Mesendoderm (in vitro differentiated cells): ENCODE measurements at places on chromosomes 3 and 15.

GRCh38 chr3:53813229-53813628 lies 33.0 kb downstream of the CHDH start:
- H3K4me3 ChIP-seq, result no peak overlapping the region
- no peaks in the 10 kb centered on the region for H3K27me3 ChIP-seq
- no peaks in the 10 kb centered on the region for H3K36me3 ChIP-seq
- no peak for DNase-seq
- H3K27ac ChIP-seq, result no peak overlapping the region

DNA sequence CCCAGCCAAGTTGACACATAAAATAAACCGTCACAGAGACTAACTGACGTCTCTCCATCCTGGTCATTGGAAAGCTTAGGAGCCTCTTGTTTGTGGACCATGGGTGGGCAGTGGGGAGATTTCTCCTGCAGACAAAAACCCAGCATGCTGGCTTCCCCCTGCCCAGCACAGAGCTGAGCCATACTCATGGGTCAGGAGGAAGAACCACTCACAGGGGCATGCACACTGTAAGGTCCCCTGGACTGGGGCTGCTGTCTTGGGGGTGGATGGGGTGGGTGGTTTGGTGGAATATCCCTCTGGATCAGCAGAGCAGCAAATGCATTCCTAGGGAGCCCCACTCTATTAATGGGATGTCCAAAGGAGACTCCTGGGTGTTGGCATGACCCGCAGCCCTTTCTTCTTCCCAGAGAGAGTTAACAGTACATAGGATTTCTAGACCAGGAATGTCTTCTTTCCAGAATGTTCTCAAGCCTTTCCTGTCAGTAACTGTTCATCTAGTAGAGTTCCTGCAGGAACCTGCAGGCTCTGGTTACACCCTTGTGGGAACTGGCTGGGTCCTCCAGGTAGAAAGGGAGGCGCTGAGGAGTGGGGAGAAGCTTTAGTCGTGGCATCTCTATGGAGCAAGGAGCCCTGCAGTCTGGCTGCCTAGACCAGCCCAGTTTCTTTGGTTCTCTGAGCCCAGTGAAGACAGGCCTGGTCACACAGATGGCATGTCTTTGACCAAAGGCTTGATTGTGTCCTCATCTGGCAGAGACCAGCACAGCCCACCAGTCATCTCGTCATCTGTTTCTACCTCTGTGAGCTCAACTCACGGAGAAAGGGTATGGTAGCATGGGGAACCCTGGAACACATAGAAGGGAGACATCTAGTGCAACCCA lies 73.4 kb upstream of the PRR23C start:
- no peak for DNase-seq
- no peak overlapping the region for H3K27ac ChIP-seq
- no peaks in the 10 kb centered on the region for H3K4me1 ChIP-seq

DNA sequence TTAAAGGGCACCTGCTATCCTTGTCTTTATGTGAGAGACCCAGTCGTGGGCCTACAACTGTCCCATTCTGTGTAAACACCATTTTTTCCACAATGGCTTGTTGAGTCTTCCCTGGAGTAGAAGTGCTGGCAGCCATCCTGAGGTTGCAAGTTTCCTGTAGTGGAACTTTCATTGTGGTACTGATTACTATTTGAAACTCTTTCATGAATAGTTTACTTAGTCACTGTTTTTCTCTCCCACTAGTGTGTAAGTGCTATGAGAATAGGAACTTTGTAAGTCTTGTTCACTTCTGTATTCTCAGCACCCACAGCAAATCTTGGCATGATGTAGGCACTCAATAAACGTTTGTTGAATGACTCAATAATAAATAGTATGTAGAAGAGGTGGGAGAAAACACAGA lies 48.6 kb downstream of the RARB start:
- H3K36me3 ChIP-seq, result no peaks in the 10 kb centered on the region
- DNase-seq, result no peak
- H3K27ac ChIP-seq, result no peak overlapping the region

DNA sequence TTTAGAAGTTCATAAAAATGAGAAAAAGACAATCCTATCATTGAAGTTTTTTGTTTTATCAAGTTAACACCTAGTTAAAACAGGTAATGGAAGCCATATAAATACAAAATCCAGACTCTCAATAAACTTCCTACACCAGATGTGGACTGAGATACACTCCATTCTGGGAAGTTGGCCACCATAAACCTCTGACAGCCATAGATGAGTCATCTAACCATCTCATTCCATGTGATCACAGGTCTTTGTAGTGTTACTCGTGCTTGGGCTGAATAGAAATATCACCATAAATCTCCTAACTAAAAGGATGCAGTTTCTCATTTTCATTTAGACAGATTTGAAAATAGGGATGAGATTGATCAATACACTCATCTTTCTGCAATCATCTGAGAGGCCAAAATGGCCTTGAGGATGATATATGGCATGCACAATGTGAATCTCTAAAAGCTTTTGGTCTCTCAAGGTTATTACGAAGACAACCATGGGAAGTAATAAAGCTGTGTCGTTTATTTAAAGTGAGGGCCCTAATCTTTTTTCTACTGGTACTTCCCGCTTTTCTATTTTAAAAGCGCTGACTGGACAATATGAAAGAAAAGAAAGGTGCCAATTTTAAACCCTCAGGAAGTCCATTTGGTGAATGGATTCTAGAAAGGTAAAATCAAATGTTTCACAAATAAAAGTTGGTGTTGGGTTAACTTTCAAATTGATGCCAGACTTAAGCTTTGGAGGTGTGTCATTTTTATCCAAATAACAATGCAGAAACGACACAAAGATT lies 155.5 kb downstream of the POLR2M start:
- no peak overlapping the region for H3K4me3 ChIP-seq
- no peaks in the 10 kb centered on the region for H3K36me3 ChIP-seq
- H3K4me1 ChIP-seq, result no peaks in the 10 kb centered on the region
- no peak overlapping the region for H3K27ac ChIP-seq
- H3K27me3 ChIP-seq, result no peaks in the 10 kb centered on the region

DNA sequence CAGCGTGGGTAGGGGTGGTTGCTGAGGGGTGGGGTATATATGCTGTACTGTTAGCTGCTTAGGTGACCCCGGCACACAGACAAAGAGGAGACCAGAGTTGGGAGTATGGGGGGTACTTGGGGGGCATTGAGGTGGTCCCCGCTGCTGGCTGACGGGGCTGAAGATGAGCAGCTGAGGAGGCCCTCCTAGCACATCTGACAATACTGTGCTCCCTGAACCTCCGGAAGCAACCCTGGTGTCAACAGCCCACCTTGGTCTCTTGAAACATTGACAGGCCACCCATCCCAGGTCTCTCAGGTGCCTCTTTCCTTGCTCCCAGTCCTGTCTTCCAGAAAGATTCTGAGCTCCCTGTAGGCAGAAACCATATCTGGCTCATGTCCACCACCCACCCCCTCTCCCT lies 19.2 kb upstream of the SEMA3F start:
- H3K4me3 ChIP-seq, result no peak overlapping the region
- peaks cover 29% of the 10 kb centered on the region for H3K4me1 ChIP-seq
- H3K27ac ChIP-seq, result no peak overlapping the region

GRCh38 chr15:41727143-41727542 lies 47.1 kb upstream of the MAPKBP1 start:
- no peaks in the 10 kb centered on the region for H3K27me3 ChIP-seq
- no peak overlapping the region for H3K4me3 ChIP-seq
- DNase-seq, result no peak
- no peaks in the 10 kb centered on the region for H3K36me3 ChIP-seq
- no peaks in the 10 kb centered on the region for H3K4me1 ChIP-seq

GRCh38 chr3:163809540-163809993 lies 1268.7 kb downstream of the SI start:
- H3K27me3 ChIP-seq, result no peaks in the 10 kb centered on the region
- no peak overlapping the region for H3K4me3 ChIP-seq
- no peaks in the 10 kb centered on the region for H3K4me1 ChIP-seq
- peak; percentile 25 for DNase-seq
- no peak overlapping the region for H3K27ac ChIP-seq

- H3K27me3 ChIP-seq, result no peaks in the 10 kb centered on the region
- H3K4me1 ChIP-seq, result no peaks in the 10 kb centered on the region
Measured at GRCh38 chr3:108736821-108737220, 20.4 kb downstream of the RETNLB start.

DNA sequence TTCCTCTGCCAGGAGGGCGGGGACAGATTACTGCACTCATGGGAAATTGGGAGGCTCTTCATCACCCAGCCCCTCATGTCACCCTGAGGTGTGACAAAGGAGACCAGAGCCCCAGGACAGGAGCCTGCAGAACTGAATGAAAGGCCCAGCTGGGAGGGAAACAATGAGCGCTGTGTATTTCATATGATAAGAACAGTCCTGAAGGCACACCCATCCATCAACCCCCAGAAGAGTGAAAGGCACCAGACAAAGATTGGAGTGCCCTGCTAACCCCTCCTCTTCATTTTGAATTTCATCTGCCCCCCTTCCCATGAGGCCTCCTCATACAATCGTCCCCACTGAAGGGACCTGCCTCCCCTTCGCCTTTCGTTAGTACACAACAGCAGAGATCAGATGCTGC lies 160.0 kb upstream of the PRICKLE2 start:
- no peaks in the 10 kb centered on the region for H3K4me1 ChIP-seq
- no peaks in the 10 kb centered on the region for H3K36me3 ChIP-seq
- no peak overlapping the region for H3K4me3 ChIP-seq
- H3K27ac ChIP-seq, result no peak overlapping the region
- no peak for DNase-seq

DNA sequence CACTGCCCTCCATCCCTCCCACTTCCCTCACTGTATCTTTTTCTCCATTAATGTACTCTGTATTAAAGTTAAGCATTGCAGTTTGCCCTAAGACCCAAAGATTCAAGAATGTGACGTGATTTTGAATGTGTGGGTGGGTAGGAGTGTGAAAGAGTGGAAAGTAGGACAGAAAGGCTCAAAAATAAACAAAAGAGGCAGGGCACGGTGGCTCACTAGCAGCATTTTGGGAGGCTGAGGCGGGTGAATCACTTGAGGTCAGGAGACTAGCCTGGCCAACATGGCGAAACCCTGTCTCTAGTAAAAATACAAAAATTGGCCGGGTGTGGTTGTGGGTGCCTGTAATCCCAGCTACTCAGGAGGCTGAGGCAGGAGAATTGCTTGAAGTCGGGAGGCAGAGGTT lies 18.4 kb downstream of the TFRC start:
- no peak for DNase-seq
- peaks cover 19% of the 10 kb centered on the region for H3K36me3 ChIP-seq
- H3K4me1 ChIP-seq, result no peaks in the 10 kb centered on the region
- no peak overlapping the region for H3K4me3 ChIP-seq

DNA sequence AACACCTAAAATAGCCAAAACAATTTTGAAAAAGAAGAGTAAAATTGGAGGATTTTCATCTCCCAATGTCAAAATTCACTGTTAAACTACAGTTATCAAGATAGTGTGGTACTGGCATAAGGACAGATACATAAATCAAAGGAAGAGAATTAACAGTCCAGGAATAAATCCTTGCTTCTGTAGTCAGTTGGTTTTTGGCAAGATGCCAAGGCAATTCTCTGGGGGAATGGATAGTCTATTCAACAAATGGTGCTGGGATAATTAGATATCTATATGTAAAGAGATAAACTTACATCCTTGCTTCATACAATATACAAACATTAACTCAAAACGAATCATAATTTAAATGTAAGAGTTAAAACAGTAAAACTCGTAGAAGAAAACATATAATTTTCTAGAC lies 57.9 kb upstream of the SELENOK start:
- no peaks in the 10 kb centered on the region for H3K4me1 ChIP-seq
- no peaks in the 10 kb centered on the region for H3K36me3 ChIP-seq
- no peak overlapping the region for H3K27ac ChIP-seq
- no peaks in the 10 kb centered on the region for H3K27me3 ChIP-seq

GRCh38 chr15:83203543-83203942 lies 4.1 kb downstream of the HDGFL3 start:
- no peak for DNase-seq
- H3K4me1 ChIP-seq, result peaks cover 2% of the 10 kb centered on the region
- H3K36me3 ChIP-seq, result no peaks in the 10 kb centered on the region
- no peak overlapping the region for H3K27ac ChIP-seq
- H3K4me3 ChIP-seq, result no peak overlapping the region
- H3K27me3 ChIP-seq, result no peaks in the 10 kb centered on the region

- DNase-seq, result no peak
- no peaks in the 10 kb centered on the region for H3K36me3 ChIP-seq
- no peak overlapping the region for H3K4me3 ChIP-seq
- no peaks in the 10 kb centered on the region for H3K27me3 ChIP-seq
- no peaks in the 10 kb centered on the region for H3K4me1 ChIP-seq
Measured at GRCh38 chr3:43400781-43401730, 114.7 kb downstream of the SNRK start.

DNA sequence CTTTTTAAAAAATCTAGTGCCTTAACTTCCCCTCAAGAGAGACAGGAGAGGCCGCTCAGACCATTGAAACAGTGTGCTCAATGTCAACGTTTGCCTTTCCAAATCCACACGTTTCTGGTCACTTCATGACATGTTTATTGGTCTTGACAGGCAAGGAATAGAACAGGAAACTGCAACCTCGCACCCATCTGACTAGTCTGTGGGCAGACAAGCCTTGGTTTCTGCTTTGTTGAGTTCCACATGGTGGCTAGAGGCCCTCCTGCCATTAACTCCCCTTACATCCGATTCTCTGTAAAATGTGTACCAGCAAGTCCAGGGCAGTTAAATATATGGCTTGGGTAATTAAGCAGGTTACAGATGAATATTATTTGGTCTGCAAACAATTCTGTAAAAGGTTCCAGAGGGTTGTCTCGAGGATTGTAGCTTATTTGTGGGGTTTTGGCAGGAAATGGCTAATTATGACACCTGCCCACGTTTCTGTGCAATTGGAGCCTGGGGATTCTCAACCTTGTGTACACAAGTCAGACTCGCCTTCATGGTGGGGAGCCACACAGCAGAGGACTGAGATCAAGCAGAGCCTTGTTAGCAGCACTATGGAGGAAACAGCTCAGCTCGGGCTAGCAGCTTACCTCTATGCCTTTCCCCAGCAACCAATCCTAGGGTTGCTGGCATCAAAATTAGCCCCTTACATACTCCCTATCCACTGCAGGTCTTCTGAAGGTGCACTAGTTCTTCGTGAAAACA lies 317.5 kb upstream of the IGF1R start:
- no peaks in the 10 kb centered on the region for H3K27me3 ChIP-seq
- no peaks in the 10 kb centered on the region for H3K36me3 ChIP-seq
- H3K27ac ChIP-seq, result no peak overlapping the region
- H3K4me3 ChIP-seq, result no peak overlapping the region

- H3K27me3 ChIP-seq, result no peaks in the 10 kb centered on the region
- no peak overlapping the region for H3K27ac ChIP-seq
- DNase-seq, result no peak
- no peak overlapping the region for H3K4me3 ChIP-seq
Measured at GRCh38 chr3:194194757-194195085, 58.8 kb downstream of the HES1 start.
